ENCODE measurements at places on chromosomes 5 and 9.

DNA sequence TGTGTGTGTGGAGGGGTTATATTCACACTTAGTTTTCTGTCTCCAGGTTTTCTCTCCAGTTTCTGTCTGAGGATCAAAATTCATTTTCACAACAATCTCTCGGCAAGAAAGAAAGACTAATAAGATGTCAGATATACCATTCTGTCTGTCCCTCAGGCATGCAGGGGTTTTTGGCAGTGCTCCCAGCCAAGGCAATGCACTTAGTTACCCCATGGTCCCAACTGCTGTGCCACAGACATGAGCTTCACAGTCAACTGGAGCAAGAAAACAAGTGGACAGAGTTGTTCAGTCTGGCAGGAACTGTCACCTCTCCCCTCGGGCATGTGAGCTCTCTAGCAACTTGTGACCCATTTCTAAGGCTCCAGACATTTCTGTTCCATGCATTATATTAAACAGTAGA lies 101.7 kb upstream of the LHFPL2 start:
- DNase-seq, result no peak

DNA sequence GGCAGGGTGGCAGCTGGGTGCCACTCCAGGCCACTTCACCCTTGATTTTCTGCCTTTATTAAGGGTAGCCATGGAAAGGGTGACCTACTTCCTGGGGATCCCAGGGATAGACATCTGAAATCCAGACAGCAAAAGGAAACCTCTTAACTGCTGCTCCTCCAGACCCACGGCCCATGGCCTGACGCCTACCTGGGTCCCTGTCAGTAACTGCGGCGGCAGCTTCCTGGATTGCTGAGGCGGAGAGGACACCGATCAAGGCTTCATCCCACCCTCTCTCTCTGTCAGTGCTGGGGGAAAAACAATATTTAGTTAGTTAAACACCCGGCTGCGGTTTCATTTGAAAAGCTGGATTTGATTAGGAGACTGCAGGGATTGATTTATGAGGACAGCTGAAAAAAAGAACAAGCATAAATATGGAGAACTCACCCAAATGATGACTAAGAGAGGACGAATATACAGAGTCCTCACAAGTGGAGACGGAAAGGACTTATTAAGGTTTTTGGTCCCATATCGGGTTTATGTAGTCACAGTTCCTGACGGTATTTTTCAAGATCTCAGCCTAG lies 158.7 kb upstream of the KLF4 start:
- no peak for DNase-seq

DNA sequence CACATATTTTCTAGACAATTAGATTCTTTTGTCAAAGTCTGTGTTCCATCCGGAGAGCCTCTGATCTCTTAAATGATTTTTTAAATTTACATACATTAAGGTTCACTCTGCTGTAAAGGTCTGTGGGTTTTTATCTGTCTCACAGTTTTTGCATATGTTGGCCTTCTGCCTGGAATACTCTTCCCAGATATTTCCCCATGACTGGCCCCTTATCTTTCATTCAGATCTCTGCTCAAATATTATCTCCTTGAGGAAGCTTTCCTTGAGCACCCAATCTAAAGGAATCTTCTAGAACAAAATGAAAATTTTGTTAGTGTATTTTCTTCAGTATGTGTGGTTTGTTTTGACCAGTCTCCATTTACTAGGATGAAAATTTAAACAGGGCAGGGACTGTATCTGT lies 26.3 kb downstream of the FAF2 start:
- no peak for DNase-seq

DNA sequence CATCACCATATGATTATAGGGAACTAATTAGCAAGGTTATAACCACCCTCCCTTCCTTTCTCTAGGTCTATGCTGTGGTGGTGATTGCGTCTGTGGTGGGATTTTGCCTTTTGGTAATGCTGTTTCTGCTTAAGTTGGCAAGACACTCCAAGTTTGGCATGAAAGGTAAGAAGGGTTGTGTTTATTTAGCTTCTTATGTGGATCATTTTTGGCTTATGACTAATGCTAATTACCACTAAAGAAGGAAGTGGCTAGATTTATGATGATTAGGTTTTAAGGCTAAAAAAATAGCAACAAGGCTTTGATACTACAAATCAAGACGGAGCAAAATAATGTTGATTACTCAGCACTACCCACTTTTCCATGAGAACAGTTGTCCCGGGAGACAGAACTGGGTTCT lies 82.4 kb downstream of the NTRK2 start:
- no peak for DNase-seq

- no peak for DNase-seq
Measured at GRCh38 chr9:87604886-87605588, 107.4 kb downstream of the DAPK1 start.

GRCh38 chr5:143025971-143026370 lies 255.8 kb downstream of the ARHGAP26 start:
- DNase-seq, result no peak

GRCh38 chr5:26691486-26691885 lies 346.9 kb downstream of the CDH9 start:
- DNase-seq, result no peak

DNA sequence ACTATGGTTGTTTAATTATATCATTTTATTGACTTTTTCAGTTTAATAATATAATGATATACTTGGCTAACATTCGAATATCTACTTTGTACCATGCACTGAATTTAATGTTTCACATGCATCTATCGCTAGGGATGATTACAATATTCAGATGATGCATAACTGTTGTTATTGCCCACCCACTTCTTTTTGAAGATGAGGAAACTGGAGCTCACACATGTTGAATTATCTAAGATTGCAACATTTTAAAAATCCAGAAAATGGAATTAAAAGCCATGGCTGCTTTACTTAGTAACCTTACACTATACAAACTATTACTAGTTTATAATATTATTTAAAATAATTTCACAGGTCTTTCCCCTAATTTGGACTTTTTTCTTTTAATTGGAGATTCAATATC lies 171.7 kb downstream of the TLR4 start:
- no peak for DNase-seq

GRCh38 chr5:8993031-8993430 lies 552.8 kb downstream of the SEMA5A start:
- no peak for DNase-seq

DNA sequence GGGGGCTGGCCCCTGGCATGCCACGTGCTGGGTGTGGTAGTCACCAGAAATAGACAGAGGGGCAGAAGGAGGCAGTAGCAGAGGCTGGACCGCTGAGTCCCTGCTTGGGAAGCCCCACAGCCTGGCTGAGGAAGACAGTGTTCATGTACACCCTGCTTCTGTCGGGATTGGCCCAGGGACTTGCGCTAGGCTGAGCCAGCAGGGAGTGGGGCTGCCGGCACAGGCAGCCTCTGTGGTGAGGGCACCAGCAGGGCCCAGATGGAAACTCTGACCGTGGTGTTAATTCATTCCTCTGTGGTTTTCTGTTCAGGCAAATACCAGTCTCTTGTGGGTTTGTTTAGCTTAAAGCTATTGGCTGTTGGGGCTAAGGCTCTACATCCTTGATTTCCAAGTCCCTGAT lies 108.6 kb upstream of the RAD23B start:
- DNase-seq, result no peak

Data from stimulated activated CD8-positive, alpha-beta memory T cell treated with anti-CD3 and anti-CD28 coated beads, Interleukin-2, amount 100 ng/mL, for 1 hour (primary cell).